ENCODE measurements at places on chromosomes 7 and 10. TPM values are rescaled to one million over a fixed set of nuclear protein-coding genes. Genes with fewer than 3 reads are reported as not detected.

DNA sequence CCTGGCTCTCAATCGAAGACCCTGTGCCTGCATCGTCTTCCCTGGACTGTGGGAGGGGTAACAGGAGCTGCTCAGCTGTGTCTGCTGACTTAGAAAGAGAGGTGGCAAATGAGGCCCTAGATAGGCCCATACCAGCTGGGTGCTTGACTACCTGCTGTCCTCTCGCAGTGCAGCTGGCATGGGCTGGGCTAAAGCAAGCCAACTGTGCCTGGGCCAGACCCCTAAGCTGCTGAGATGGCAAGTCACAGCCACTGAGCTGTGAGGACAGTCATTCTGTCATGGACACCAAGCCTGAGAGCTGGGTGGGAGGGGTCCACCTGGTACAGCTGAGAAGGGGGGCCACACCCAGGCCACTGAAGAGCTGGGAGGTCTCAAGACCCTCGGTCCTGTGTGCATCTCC lies 45.8 kb upstream of the AQP1 start:
- no peak for DNase-seq

GRCh38 chr7:43636093-43636492 lies 53.2 kb downstream of the STK17A start:
- DNase-seq = no peak

Gene AKR1C4
- not detected for total RNA-seq

DNA sequence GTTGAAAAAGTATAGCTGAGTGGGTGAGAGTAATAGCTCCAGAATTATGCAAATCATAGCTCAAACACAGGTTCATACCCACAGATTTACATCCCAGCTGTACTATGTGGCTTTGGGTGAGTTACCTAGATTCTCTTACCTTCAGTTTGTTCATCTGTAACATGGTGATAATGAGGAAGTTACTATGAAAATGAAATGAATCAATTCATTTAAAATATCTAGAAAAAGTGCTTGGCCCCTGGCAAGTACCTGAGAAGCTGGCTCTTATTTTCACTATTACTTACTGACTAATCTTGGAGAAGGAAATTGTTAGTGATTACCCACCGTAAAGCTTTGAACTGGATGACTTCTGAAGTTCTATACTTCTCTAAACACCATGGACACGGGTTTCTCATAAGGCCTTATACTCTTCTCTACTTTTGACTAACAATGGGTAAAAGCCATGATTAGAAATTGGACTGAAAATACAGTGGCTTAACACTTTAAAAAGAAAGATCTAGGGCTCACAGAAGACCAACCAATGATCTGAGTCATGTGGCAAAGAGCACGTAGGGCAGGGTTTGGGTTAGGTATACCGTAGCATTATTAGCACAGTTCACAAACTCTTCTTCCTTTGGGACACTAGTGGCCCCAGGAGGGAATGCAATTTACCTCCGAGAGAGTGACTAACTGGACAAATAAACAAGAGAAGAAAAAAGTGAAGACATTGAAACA lies 149.2 kb downstream of the PLPP4 start:
- DNase-seq = no peak

- DNase-seq = no peak
Measured at GRCh38 chr10:35126062-35126529, 550 bp upstream of the CREM start.

DNA sequence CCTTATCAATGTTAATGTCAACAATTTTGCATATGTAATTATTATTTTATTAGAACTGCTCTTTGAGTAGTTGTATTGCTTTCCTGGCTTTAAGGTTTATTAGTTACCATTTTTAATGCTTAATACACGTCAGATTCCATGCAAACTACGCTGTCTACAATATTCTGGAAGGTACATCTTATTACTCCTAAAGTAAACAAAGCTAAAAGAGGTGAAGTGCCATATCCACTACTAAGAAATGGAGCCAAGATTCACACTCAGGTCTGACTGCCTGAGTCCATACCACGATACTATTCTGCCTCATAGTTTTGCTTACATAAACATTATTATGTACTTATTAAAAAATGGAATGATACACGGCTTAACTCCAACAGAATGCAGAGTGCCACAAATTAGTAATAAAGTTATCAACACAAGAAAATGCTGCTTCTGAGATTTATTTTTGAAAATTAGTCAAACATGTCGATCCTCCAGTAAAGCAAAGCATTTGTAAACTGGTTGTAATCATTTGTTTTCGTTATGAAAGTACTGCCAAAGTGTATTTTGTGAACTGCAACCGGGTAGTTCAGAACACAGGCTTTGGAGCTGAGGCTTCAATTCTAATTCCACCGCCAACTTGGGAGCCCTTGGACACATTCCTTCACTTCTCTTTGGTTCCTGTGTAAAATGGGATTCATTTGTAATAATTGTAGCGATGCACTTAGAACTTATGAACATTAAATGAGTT lies 1.1 kb upstream of the DMTF1 start:
- no peak for DNase-seq

- no peak for DNase-seq
Measured at GRCh38 chr7:129225931-129226572, 1.2 kb downstream of the AHCYL2 start.

Gene HOXA5
- 10.2 TPM for total RNA-seq

GRCh38 chr10:11204351-11204942 lies 186.8 kb downstream of the CELF2 start:
- no peak for DNase-seq

Gene ACSL5
- total RNA-seq = 7.1 TPM

- DNase-seq = no peak
Measured at GRCh38 chr10:60262647-60263126, 127.0 kb downstream of the ANK3 start.

GRCh38 chr10:31678575-31679516 lies 249.8 kb downstream of the ARHGAP12 start:
- DNase-seq = no peak

- no peak for DNase-seq
Measured at GRCh38 chr10:25036381-25036780, 20.0 kb downstream of the THNSL1 start.

DNA sequence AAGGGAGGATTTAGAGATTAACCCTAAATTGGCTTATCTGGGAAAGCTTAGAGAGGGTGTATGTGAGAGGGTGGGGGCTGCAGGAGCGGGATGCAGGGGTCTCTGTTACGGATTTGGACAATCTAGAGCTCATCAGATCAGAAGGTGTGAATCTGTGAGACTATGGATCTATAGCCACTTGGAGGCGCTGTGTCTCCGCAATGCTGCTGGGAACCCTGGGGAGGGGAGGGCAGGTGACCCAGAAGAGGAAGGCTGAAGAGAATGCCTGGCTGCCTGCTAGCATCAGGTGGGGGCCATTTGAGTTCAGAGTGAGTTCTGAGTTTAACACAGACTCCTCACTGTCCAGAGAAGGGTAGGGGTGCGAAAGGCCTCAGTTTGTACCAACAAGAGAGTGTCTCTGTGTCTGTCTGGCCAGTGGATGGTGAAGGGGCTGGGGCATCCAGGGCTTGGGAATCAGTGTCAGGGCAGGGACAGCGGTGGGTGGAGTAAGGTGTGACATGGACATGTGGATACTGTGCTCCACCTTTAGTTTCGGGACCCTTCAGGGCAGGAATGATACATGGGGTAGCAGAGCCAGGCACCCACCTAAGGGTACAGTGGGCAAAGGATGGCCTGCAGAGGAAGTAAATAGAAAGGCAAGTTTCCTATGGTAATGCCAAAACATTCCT lies 187.3 kb upstream of the PRSS58 start:
- no peak for DNase-seq

DNA sequence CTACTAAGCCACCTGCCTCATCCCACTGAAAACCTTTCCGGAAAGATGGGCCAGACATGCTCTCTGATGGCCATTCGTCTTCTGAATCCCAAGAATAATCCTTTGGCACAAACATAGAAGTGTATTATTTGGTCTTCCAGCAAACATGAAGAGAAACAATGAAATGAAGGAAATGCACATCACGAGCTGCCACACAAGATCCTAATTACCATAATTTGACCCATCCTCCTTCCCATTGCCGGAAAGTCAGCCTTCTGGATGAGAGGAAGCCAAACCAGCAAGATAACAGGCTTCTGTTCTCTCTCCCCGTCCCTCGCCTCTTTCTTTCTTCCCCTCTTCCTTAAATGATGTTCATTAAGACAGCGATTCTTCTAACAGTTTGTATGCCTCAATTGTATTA lies 218.9 kb upstream of the KMT2E start:
- DNase-seq = no peak

Gene HMX2
- 0.55 TPM for total RNA-seq

- no peak for DNase-seq
Measured at GRCh38 chr10:80471715-80472233, 17.7 kb downstream of the TSPAN14 start.

Gene CRCP
- total RNA-seq = 32.0 TPM

DNA sequence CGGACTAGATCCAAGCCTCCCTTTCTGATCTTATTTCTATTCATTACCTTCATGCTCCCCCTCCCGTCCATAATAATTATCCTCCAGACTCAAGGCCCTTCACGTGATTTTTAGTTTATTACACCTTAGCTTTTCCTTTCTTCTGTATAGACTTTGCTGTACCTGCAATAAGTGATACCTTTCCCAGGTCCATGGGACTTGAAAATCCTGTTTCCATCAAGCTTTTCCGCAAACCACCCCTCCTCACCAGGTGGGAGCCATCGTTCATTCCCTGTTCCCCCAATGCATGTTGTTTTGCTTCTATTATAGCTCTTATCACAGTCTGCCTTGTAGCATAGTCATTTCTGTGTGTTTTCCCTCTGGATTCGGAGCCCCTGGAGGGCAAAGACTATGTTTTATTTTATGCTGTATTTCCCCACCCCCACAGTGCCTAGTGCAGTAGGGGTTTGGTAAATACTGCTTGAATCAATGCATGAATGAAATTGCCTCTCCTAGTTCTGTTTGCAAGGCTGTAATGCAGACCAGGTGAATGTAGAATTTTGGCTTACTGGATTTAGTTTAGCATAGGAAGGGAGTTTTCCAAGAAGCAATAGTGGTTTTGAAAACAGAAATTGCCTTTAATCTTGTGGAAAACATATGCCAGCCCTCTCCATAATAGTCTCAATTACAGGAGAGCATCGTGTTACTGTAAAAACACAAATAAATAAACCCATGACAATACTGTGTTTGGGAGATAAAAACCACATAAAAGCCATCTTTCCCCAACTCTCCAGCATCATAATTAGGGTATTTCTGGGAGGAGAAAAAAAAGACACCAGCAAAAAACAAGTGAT lies 213.4 kb downstream of the AUTS2 start:
- DNase-seq = no peak

GRCh38 chr10:35218339-35218955 lies 91.8 kb downstream of the CREM start:
- DNase-seq = peak; percentile 92

Gene ELFN1
- total RNA-seq = 0.55 TPM

- no peak for DNase-seq
Measured at GRCh38 chr7:47715631-47716068, 133.7 kb upstream of the TNS3 start.

Gene CPN1
- not detected for total RNA-seq

Data from sigmoid colon (tissue), 7 donors.